ENCODE measurements at places on chromosomes 2 and 18.

GRCh38 chr2:35081001-35081621 is 1274.5 kb upstream of the CRIM1 start:
- DNase-seq, result no peak

GRCh38 chr2:113840518-113840917 is 49.4 kb upstream of the ACTR3 start:
- no peak for DNase-seq

DNA sequence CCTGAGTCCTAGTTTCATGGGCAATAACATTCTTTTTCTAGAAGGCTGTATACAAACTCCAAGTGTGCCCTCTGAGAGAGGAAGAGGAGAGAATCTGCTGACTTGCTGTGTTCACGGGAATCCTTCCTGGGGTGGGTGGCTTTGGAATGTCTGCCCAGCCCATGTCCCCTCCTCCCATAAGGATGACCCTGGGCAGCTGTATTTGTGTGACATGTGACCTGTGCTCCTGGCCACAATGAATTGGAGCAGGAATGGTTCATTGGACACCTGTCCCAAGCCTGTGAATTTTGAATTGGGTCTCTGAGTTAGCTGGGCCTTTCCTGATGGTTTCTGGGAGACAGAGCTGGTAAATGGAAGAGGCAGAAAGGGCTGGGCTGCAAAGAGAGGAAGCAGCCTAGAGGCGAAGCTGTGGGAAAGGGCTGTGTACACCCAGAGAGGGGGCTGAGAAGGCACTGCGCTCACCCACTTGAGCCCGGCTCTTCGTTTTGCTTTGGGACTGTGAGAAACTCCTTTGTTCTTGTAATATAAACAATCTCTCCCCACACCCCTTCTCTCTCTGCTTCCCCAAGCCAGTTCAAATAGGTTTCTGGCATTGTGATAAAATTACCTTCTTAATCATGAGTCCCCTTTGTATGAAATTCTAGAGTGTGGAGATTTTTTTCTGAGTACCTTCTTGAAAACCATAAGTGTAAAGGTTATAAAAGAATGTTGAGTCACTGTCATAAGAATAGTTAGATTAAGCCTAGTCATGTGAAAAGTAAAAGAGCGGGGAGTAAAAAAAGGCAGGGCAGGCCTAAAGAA is 49.8 kb downstream of the SLC4A5 start:
- no peak for DNase-seq

GRCh38 chr2:228180181-228181097 is 1.0 kb downstream of the SPHKAP start:
- DNase-seq, result no peak

- no peak for DNase-seq
Observed at GRCh38 chr18:45481821-45482220, 133.5 kb upstream of the SLC14A2 start.

DNA sequence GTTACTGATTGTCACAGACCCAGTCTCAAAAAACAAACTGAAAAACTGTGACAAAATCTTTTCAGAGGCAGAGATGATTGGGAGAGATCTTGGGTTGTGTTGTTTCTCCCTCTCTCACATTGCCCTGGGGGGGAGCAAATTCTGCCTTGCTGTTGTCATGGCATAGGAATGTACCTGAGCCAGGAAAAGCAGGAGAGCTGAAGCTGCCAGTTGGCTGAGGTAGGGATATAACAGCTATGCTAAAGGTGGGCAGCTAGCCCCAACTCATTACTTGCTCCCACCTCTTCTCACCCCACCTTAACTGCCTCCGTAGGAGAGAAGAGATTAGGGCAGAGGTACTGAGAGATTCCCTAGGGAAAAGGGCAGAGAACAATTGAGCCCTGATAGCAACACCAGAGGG is 299.3 kb downstream of the OSR1 start:
- DNase-seq, result no peak

DNA sequence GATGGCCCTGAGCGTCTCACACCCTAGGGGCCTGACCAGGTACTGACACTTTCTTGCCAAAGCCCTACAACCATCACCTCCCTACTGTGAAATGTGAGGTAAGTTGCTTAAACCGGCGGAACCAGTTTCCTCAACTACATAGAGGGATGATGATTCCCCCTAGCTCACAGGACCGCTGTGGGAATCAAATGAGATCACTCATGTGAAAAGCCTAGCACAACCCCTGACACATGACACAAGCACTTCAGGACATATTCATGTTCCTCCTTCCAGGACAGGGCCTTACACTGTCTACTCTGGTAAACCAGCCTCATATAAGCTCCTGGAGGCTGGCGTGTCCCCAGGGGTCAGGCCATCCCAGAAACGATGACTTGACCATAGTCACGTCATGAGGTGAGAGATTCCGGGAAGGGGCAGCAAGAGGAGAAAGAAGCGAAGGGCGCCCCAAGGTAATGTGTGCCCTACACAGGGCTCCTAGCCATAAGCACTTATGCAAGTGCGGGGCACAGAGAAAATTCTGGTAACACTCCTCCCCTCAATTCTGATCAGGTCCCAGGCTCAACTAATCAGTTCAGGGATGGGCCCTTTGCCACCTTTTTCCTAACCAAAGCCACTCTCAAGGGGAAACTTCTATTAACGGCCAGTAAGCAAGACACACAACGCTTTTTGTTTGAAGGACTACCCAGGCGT is 49.5 kb downstream of the C2orf42 start:
- no peak for DNase-seq

- no peak for DNase-seq
Observed at GRCh38 chr2:56025469-56026193, 102.0 kb upstream of the EFEMP1 start.

GRCh38 chr2:178237488-178238153 is 43.3 kb downstream of the OSBPL6 start:
- DNase-seq, result no peak

DNA sequence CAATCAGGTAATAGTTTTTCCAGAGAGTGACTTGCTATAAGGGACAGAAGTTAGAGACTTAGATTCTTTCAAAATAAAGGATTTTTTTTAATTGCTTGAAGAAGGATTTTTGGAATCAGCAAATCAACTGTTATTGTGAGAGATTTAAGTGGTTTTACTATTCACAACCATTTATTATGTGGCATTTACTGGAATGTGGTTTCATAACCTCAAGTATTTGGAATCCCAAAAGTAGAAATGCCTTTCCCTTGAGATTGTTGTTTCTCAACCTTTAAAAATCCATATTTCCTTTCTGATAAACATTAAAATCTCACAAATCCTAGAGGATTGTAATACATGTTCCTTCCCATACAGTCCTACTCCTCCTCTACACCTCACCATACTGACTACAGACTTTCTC is 5.0 kb downstream of the TANK start:
- DNase-seq, result no peak

DNA sequence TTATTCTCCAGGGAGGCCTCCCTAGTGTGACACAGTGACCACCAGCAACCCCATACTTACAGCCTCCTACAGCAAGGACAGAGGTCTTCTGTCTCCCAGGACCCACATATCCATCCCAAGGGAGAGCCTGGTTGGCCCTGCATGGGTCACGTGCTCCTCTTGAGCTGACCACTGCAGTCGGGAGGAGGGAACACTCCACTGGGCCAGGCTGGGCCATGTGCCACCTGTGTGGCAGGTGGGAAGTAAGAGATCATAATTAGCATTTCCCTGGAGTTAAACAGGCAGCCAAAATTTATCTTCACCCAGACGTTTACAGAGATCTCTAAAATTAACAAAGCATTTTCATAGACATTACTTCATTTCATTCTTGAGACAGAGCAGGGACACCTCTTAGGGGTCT is 33.4 kb upstream of the MLPH start:
- no peak for DNase-seq

DNA sequence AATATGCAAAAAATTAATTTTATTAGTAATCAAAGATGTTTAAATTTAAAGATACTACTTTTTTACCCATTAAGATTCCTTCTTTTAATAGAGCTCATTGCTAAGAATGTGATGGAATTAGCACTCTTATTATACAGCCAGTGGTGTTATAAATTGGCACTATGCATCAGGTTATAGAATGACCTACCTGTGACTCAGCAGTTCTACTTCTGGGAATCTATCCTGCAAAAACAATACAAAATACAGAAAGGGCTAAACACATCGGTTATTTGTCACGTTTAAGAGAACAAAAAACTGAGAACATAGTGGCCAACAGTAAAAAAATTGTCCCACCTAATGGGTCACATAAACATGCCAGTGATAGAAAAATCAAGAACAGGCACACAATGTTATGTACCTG is 9.4 kb upstream of the ADD2 start:
- DNase-seq, result no peak

Data from GM19239 (cell line).